Fibroblast of skin of left biceps (primary cell): ENCODE measurements at places on chromosomes 7 and 10.

DNA sequence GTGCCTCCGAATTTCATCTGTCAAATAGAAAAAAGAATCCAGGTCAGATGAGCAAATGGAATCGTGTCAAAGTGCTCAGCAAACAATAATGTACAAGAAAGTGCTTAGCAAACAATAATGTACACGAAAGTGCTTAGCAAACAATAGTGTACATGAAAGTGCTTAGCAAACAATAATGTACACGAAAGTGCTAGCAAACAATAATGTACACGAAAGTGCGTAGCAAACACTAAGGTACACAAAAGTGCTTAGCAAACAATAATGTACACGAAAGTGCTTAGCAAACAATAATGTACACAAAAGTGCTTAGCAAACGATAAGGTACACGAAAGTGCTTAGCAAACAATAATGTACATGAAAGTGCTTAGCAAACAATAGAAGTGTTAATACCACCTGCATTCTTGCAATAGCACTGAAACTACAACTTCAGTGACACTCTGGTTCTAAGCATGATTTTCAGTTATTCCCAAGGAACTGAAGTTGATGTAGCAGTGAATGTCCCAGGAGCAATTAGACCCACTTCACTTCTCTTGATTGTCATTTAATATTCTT is 33.4 kb upstream of the MYL10 start:
- DNase-seq = no peak

DNA sequence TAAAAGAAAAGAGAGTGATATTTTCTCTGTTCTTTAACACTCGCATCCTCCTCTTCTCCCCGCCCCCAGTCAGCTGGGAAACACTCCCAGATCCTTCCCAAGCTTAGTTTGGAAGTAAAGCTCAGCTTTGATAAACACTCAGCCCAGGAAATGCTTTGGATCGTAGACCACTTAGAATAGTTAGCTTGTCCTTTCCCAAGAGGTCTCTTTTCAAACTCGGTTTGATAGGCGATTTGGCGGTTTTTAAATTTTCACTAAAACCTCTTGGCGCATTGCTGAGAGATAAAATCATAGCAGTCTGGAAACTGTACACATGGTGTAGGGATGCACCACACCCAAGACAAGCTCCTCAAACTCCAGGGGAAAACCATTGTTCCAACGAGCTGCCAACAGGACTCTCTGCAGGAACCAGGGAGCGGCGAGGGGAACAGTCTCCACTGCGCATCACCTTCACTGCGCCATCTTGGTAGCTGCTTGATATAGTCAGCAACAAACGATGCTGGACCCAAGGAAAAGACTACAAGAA is 22.3 kb downstream of the SMURF1 start:
- DNase-seq = no peak

- peak; percentile 49 for DNase-seq
Measured at GRCh38 chr10:93299606-93300287, 182.4 kb downstream of the MYOF start.

- DNase-seq = peak; percentile 91
Measured at GRCh38 chr7:135745703-135746312, 2.8 kb downstream of the FAM180A start.

GRCh38 chr10:99843310-99843709 is 60.9 kb downstream of the ABCC2 start:
- DNase-seq = no peak

DNA sequence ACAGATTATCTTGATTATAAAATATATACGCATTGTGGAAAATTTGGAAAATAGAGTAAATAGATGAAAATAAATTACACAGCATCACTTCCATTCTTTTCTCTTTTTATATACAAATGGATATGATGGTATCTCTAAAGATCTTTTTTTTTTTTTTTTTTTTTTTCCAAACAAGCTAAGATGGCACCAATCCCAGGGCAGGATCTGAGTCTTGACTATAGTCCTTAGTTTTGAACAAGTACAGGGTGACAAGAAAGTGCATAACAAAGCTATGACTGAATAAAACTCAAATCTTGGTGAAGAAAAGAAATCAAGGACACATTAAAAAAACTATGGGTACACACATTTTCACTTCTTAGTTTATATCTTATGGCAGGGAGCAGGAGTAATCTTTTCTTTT is 42.6 kb upstream of the FAM133B start:
- no peak for DNase-seq

DNA sequence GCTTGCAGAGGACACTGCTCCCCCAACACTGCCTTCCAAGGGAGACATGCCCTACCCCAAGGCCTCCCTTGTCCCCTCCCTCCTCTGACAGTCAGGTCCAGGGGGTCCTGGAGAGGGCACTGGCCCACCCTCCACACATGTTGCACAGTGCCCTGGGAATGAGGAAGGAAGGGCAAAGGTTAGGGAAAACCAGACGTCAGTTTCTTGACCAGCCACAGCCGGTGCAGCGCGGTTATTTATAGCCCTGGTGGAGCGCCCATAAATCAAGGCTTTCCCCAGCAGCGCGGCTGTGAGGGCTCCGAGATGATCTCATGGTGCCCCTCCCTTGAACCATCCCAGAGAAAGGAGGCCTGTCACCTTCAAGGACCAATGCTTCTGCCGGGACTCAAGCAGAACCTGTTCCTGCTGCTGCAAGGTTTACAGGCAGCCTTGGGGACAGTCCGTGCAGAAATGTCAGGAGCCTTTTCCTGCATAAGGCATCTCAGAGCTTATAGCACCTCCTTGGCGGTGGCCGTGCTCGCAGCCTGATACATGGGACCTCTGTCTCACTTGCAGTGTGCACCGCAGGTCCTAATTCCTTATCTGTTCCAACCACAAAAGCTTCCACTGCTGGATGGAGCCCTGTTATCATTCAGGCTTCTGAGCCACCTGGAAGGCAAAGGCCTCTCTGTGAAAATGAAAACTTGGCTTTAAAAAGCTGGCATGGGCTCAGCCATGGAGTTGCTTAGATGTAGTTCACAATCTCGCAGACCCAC is 127.3 kb downstream of the LHPP start:
- no peak for DNase-seq

GRCh38 chr10:132036153-132036886 is 29.4 kb upstream of the JAKMIP3 start:
- DNase-seq = no peak

GRCh38 chr10:102997998-102998397 is 79.9 kb downstream of the CNNM2 start:
- DNase-seq = no peak

GRCh38 chr7:47792521-47793121 is 155.6 kb downstream of the PKD1L1 start:
- DNase-seq = no peak

- no peak for DNase-seq
Measured at GRCh38 chr7:86785641-86786040, 141.9 kb downstream of the GRM3 start.

- DNase-seq = no peak
Measured at GRCh38 chr10:48601789-48602188, 3.1 kb downstream of the ARHGAP22 start.

GRCh38 chr7:150852371-150852905 is at the start of gene AOC1:
Gene AOC1, plus strand, starts transcription at chr7:150852517. Its CDS starts 3,954 bp downstream, at chr7:150856471.
- no peak for DNase-seq

GRCh38 chr7:155644178-155644970 is at the start of gene RBM33:
Gene RBM33, plus strand, starts transcription at chr7:155644661. Its CDS starts 216 bp downstream, at chr7:155644877.
- DNase-seq = no peak

- DNase-seq = no peak
Measured at GRCh38 chr7:28362812-28363211, 49.5 kb upstream of the CREB5 start.

- no peak for DNase-seq
Measured at GRCh38 chr10:102410429-102411073, 8.0 kb downstream of the PSD start.

DNA sequence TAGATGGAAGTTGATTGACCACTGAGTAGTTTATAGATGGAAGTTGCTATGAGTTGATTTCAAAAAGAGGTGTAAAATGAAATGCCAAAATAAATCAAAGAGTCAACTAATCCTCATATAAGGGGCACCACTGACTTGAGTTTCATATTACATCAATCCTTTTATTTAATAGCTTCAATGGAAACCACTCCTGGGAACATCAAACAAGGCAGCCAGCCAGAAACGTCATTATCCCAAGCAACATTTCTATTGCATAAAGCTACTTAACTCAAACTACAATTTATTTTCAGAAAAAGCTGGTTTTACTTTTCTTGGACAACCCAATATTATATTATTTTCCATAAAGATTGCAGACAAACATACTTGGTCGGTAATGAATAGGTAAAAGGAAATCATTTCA is 162.1 kb downstream of the TSPAN12 start:
- no peak for DNase-seq

- no peak for DNase-seq
Measured at GRCh38 chr10:125128397-125129075, 31.8 kb downstream of the CTBP2 start.

- no peak for DNase-seq
Measured at GRCh38 chr7:74417419-74417971, 36.2 kb upstream of the GTF2IRD1 start.

DNA sequence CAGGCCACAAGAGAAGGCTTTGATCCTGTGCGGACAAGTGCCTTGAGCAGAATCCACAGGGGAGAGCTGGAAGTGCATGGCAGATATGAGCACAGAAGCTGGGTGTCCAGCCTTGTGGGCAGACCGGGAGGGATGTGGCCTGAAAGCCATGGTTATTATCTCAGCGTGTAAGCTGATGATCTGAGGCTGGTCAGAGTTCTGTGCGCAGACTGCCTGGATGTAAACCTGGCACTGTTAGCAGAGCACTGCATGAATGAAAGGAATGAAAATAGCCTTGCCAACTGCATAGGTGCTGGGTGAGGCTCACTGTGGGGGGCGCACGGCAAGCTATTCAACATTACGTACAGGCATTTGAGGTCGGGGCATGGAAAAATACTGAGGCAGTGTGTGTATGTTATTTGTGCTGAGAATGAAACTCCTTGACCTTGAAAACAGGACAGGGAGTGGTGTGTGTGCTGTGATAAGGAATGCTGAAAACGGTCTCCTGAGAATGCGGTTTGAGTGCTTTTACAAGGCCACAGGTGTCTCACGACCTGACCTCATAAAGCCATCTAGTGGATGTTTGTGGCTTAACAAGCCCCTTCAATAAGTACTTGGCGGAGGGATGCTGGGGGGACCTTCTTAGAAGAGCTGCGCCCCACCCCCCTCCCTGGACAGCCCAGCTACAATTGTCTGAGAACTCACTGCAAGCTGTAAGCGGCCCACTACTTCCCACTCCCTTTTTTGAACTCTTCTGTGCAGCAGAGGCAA is 18.7 kb downstream of the AKR1C1 start:
- no peak for DNase-seq

- DNase-seq = no peak
Measured at GRCh38 chr7:148800677-148801076, 83.4 kb downstream of the EZH2 start.

DNA sequence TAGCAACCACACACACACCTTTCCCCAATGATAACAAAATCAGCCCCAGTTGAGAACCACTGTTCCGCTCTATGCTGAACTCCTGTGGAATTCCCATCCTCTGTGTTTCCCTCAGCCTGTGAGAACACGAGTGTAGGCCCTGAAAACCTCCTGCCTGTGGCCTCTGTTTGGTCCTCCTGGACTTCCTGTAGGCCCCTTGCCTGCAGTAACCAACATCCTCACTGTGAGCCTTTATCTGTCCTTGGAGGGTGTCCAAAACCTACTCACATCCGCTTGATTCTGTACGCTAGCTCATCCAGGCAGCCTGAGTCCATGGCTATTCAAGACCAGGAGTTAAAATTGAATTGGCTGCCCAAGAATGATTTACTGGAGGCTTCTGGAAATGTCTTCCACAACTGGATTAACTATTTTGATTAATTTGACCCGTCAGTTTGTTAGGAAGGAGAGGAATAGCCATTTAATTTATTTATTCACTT is 149.8 kb downstream of the AKR1D1 start:
- no peak for DNase-seq

DNA sequence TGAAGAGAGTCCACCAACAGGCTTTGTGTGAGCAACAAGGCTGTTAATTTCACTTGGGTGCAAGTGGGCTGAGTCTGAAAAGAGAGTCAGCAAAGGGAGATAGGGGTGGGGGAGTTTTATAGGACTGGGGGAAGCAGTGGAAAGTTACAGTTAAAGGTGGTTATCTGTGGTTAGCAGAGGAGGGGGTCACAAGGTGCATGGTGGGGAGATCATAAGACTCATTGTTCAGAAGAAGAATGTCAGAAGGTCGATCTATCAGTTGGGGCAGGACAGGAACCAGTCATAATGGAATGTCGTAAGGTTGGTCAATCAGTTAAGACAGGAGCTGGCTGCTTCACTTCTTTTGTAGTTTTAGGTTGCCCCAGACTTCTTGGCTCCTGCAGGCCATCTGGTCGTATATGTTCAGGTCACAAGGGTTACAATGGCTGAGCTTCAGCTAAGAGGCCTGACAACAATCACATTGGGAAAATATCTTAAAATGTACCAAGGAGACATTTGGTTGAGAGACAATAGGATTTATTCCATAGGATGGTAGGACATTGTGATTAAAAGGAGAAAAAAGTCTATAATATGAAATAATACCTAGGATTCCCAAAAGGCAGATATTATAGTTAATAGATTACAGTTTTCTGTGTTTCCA is 356.4 kb downstream of the ANKRD7 start:
- no peak for DNase-seq

DNA sequence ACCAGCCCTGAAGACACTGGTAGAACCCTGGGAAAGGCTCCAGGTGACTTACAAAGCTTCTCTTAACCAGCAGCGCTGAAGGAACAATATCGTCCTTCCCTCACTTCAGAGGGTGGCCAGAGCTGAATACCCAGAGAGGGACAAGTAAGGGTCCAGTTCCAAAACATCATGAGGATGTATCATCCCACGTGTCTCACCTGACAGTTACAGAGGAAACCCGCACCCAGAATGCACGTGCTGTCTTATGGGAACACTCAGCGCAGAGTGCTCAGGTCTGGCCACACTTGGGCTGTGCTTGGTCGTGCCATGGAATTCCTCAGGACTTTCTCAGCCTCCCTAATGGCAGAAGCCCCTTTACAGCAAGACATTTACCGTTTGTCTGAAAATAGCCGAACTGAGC is 46.9 kb upstream of the BTBD16 start:
- DNase-seq = no peak

DNA sequence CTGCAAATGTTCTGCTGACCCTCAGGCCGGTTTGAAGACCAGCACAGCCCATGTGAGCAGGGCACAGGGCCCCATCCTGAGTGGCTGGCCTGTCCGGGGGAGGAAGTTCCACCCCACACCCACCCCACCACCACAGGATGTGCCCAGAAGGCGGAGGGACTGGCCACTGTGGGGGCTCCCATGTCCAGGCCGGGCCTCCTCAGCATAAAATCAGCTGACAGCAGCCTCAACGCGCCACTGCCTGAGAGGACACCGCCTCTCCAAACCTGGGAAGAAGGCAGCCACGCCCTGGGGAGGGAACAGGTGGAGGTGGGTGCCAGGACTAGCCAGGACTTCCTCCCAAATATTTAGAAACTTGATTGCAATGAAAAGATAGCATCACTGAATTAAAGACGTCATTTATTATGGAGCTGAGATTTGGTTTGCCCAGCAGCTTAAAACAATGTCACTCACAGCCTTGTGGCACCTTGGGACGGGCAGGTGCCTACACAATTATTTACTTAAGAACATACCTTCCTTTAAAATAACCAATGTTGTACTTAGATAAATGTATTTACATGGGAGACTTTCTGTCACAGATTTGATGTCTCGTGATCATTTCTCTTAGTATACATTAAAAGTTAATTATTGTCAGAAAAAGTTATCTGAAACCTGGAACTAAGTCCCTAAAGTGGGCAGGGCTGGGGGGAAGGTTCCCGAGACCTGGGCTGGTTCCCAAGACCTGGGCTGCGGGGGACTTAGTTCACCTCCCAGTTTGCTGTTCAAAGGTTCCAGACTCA is 27.3 kb upstream of the FAM20C start:
- no peak for DNase-seq

GRCh38 chr10:33064706-33065105 is 106.7 kb upstream of the ITGB1 start:
- DNase-seq = no peak
